Activated effector memory CD4-positive, alpha-beta T cell treated with anti-CD3 and anti-CD28 coated beads, Interleukin-2, amount 50 U/mL, for 16 hours (primary cell): ENCODE measurements at places on chromosomes 16 and 17.

DNA sequence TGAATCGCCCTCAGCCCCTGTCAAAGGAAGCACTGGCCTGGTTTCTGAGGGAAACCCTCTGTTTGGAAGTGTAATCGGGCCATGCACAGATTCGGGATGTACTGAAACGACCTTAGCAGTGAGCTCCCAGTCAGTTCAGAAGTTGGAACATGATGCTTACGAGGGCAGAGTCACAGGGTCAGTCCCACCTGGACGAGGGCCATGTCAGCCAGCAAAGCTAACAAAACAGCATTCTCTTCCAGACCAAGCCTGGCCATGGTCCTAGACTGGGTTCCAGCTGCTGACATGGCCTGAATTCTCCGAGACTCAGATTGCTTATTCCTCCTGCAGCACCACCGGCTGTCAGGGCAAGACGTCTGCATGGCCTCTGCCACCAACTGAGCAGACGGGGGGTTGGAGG lies 192.2 kb upstream of the WSCD1 start:
- DNase-seq, result no peak

- DNase-seq, result no peak
These were observed 8.3 kb downstream of the AXIN2 start for GRCh38 chr17:65553009-65553645.

DNA sequence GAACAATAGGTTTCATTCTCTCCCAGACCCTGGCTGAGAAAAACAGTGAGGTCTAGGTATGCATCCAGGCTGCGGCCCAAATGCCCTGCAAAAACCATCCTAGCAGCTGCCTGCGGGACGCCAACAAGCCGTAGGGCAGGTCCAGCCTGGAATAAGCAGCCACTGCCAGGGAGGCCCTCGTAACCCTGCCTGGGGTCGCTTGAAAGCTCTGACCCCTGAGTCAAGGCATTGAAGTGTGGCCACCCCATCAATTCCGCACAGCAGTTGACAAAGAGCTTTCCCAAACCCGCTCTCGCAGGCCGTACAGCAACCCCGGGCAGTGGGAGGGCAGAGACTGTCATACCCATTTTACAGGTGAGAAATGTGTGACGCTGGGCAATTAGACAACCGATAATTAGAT lies 11.1 kb downstream of the TRPV1 start:
- DNase-seq, result no peak

DNA sequence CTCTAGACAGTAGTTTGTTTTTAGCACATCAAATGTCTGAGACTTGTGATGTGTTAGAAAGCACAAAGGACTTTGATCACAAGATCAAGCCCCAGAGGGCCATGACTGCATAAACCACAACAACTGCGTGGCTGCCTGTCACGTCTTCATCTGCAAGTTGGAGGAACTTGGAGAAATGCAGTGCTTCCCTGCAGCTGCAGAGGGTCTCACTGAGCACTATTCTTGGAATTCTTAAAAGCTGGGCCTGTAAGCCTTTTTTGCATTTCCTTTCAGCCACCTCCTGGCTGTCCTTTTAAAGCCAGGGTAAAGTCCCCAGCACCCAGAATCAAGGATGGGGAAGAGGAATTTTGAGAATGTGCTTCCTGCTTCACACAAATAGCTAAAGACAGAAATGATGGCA lies 431.3 kb downstream of the MAF start:
- DNase-seq, result no peak

- DNase-seq, result no peak
These were observed 12.2 kb upstream of the PRKCA start for GRCh38 chr17:66290101-66290722.

- peak; percentile 65 for DNase-seq
These were observed 44.4 kb downstream of the LYRM1 start for GRCh38 chr16:20944861-20945574.

- DNase-seq, result no peak
These were observed 133.8 kb upstream of the PLCG2 start for GRCh38 chr16:81645266-81645694.

- DNase-seq, result peak; percentile 83
These were observed 29.2 kb downstream of the GNA13 start for GRCh38 chr17:65027305-65027704.

DNA sequence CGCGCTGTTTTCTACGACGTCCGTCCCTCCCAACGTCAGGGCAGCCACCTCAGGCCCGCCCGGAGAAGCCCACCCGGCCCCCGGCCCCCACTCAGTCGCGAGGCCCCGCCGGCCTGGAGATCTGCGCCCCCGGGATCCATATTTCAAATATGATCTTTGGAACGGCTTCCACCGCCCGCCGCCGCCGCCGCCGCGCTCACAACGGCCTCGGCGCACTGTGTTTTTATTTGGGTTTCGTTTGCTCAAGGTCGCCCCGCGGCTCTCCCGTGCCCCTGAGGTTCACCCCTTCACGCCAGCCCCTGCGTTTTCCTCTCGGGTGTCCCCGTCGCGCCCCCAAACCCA lies 4.2 kb upstream of the CBX4 start:
- DNase-seq, result no peak

- no peak for DNase-seq
These were observed 110.3 kb downstream of the BANP start for GRCh38 chr16:88061346-88062110.

DNA sequence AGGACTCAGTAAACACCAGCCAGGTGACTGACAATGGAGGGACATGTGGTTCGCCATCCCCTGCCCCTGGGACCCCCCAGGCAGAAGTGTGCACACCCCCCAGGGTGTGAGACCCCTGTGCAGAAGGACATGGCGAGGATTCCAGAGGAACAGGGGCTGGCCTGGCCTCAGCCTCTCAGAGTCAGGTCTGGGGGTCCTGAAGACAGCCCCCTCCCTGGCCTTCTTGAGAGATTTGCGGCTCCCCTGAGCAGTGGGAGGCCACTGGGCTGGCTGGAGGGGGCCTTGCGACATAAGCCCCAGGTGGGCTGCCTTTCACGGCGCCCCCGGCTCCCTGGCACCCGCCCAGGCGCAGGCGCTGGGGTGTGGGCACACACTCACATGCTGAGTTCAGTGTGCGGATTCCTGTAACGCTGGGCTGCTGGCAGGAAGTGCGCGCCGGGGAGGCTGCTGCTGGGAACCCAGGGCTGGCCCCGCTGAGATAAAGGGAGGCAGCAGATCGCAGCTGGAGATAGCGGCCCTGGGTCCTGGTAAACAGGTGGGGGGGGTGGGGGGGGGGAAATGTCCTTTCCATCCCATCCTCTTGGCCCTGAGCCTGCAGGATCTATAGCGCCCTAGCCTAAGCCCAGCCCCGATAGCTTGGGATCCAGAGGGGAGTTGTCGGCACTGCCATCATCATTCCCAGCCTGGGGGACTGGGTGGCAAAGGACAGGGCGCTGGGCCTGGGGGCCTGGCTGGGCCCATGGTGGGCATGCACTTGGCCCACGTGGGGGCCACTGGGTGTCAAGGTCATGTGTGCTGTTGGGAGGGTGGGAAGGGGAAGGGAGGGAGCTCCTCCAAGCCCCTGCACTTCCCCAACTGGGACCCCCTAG lies 27.1 kb downstream of the TMEM235 start:
- DNase-seq, result peak; percentile 87

- no peak for DNase-seq
These were observed 135.9 kb downstream of the HS3ST4 start for GRCh38 chr16:25827709-25828108.

GRCh38 chr17:75403131-75403530 lies 2.3 kb downstream of the GRB2 start:
- DNase-seq, result no peak

DNA sequence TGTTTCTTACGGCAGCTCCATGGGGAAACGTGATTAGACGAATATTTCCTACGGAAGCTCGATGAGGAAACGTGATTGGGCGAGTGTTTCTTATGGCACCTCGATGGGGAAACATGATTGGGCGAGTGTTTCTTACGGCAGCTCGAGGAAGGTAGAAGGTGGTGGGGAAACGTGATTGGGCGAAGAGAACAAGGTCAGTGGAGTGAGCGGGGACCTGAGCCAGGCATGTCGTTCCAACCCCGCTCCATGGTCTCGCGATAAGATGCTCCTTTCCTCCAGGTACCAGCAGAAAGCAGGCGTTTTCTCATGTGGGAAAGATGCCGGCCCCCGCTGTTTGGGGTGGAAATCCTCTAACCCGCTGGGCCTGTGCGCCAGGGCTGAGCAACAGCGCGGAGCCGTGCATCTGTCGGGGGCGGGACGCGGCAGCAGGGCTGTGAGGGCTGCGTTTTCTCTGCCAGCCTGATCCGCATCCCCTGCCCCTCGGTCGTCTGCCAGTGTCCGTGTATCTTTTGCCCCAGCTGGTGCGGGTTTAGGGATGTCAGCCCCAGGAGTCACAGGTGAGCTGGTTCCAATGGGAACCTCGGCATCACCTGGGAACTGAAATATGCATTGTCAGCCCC lies 25.6 kb upstream of the DOC2B start:
- no peak for DNase-seq

DNA sequence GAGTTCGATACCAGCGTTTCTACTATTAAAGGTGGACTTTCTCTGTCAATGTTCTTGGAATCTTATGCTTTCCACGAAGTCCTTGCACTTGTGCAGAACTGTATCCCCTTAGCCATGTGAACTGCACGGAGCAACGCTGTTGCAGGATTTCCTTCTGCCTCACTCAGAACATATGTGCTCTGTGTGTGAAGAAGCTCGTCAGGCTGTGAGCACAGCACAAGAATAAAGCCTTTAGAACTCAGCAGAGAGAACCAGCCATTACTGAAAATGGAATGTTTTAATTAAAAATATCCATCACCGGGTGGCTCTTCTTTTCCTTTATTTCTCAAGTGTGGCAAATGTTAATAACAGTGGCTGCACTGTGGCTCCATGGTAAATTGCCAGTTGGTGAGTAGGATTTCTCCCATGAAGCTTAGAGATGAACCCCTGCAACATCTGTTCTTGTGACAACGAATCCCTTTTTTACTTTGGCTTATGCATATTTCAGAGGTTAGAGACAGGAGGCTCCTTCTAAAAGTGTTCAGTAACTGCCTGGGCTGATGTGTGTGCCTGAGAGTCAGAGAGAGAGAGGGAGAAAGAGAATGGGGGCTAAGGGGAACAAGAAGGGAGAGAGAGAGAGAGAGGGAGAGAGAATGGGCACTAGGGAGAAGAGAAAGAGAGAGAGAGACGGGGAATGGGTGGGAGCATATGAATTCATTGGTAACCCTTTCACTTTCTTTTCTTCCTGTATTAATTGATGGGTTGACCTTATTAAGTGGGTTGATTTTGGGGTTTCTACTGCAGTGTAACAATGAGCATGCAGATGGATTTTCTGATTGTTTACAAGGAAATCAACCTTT lies 50.0 kb downstream of the RPTOR start:
- DNase-seq, result no peak

DNA sequence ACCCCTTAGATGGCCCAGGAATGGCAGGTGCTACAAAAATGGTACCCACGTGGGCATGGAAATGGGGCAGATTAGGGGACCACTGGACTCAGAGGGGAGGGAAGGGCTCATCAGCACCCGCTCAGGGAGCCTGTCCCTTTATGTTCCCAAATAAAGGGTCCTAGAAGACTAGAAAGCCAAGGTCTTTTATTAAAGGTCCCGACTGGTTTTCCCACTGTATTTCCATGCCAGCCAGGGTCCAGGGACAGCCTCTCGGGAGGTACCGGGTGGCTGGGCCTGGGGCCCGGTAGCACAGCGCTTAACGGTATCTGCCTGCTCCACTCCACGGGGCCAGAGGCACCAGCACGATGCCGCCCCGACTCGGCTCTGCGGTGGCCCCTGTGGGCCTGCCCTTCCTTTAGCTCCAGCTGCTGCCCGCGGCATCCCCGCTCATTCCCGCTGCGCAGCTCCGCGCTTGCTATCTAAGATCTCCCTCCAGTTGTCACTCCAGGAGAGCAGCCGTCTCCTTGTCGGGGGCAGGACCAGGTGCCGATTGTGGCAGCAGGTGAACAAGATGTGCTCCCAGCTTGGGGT lies 1.4 kb downstream of the NT5C start:
- no peak for DNase-seq

DNA sequence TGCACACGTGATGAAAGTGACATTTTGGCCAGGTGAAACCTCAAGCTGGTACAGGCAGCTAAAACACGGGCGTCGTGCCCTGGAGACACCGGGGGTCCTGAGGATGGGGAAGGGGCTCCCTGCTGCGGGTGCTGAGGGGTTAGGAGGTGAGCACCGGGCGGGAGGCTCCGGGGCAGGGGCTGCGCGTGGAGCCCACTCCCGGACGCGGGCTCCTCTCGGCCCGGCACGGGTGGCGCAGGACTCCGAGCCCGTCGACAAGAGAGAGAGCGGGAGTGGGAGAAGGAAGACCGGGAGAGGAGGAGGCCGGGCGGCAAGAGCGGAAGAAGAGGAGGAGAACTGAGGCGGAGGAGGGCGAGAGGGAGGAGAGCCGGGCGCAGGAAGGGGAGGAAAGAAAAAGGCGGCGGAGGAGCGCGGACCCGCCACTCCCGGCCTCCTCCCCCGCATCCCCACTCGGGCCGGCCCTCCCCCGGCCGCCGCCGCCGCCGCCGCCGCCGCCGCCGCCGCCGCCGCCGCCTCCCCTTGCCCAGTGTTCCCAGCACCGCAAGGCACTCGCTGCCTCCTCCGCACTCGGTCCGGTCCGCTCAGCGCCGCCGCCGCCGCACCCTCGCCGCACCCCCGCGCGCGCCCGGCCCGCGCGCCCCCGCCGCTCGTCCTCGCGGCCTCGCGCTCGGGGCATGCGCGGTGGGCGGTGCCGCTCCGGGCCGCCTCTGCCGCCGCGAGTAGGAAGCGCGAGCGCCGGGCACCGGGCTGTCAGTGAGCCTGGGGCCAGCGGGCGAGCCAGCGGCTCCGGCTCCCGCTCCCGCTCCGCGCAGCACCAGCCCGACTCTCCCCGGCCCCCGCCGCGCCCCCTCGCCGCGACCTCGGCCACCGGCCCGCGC lies at the start of gene PRKCA:
PRKCA (plus strand) TSS at position 750 of the 878 bp plus-strand sequence.
- DNase-seq, result peak; percentile 89

DNA sequence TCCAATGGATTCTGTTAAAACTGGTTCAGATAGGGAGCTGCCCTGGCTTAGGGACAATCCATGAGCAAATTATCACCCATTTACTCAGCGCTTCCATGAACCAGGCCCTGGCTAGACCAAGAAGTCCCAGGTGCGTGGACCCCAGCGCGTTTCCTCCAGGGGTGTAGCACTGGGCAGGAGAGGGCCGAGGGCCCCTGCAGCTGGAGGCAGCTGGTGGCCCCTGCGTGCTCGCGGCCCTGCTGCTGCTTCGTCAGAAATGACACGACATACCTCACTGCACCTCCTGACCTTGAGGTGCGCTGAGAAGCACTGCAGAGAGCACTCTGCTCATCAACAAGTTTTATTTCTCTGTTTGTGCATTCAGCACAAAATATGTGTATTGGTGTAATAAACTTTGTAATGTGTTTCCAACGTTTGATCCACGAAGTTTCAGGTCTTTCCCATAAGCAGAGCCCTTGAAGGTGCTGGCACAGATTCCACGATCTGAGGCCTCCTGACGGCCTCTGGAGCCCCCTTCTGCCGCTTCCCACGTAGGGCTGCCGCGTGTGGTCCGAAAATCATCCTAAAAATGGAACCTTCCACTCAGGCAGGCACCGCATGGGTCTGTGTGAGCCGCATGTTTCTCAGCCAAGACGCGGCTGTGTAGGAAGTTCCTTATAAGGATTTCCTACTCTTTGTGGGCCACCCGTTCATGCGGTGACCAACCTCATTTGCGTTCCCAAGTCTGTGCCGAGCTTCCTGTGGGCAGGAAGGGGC lies 50.8 kb upstream of the ZCCHC14 start:
- DNase-seq, result no peak

- DNase-seq, result no peak
These were observed 105.0 kb downstream of the ZNF778 start for GRCh38 chr16:89322321-89323119.

- DNase-seq, result no peak
These were observed 70.8 kb downstream of the GOSR1 start for GRCh38 chr17:30547778-30548573.
